Endothelial cell of umbilical vein (primary cell): ENCODE measurements at places on chromosomes 4 and X. TPM values are rescaled to one million over a fixed set of nuclear protein-coding genes. Genes with fewer than 3 reads are reported as not detected.

DNA sequence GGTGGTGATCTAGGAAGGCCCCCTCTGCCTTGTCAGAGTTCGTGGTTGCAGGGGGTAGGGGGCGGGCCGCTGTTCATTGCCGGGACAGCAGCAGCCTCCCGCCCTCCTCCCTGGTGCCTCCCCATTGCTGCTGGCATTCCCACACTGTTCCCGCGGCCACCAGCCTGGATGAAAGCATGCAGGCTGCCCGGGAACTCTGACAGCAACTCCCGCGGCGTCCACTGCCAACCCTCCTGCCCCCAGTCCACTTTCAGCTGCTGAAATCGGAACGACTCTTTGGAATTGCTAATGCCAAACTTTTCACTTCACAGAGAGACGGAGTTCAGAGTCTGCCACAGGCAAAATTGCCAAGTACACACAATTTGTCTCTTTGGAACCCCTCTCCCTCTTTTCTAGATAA, 121.9 kb downstream of the BEND2 start:
- H3K27me3 ChIP-seq, result no peaks in the 10 kb centered on the region
- H3K4me1 ChIP-seq, result no peaks in the 10 kb centered on the region
- no peaks in the 10 kb centered on the region for H3K36me3 ChIP-seq
- H3K4me3 ChIP-seq, result no peak overlapping the region

DNA sequence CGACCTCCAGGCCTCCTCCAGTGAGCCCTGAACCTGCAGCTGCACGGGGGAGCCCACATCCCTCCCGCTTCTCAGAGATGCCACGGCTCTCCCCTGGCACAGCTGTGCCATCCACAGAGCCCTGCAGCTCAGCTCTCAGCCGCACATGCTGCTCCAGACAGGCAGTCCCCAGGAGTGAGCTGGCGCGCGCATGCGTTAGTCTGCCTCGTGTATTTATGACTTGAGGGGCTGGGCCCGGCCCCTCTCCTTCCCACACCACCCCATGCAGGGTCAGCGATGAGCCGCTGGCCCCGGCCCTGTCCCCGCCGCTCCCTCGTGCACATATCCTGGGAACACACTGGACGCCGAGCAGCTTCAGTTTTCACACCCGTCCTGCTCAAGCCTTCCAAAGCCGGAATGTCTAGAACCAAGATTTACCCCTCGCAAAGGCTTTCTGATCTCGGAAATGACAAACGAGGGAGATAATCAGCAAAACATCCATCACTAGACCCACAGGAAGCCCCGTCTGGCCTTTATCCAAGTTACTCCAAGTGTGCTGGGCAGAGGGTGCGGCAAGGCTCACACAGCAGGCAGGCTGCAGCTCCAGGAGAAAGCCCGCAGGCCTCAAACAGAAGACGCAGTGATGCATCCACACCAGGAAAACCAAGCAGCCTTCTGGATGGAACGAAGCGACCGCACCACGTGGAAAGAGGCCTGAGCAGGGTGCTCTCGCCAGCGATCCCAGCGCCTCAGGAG, 24.3 kb downstream of the GAK start:
- peak; percentile 46 for DNase-seq
- H3K27ac ChIP-seq, result no peak overlapping the region
- H3K27me3 ChIP-seq, result no peaks in the 10 kb centered on the region
- peaks cover 8% of the 10 kb centered on the region for H3K4me1 ChIP-seq
- peaks cover 17% of the 10 kb centered on the region for H3K36me3 ChIP-seq

DNA sequence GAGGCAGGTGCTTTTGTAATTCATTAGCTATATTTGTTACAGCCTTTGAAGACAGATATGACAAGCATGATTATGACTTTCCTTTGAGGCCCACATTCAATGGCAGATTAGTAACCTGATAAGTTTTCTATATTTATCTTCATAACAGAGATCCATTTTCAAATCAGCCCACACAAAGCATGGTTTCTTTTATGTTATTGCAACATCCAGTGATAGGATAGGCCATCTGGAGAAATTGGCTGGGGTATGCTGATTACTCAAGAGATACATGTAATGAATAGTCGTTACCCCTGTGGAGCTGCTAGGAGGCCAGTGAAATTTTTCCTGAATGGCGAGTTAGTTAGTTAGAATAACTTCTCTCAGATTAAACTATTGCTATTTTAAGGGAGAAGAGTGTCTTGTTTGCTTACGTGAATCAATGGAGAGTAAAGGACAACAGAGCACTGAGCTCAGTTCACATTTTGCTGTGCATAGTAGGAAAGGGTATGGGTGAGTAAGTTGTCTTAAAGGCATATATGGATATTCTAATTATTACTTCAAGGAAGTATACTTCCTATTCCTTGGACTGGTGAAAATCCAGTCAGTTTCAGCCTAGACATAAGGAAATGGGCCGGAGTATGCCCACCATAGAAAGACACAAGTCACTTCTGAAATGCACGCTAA, 79.2 kb upstream of the DKK2 start:
- peaks cover 5% of the 10 kb centered on the region for H3K4me1 ChIP-seq
- no peaks in the 10 kb centered on the region for H3K36me3 ChIP-seq
- DNase-seq, result no peak
- H3K27ac ChIP-seq, result no peak overlapping the region
- H3K27me3 ChIP-seq, result no peaks in the 10 kb centered on the region

The MSANTD1 gene
- 0.14 and 0.18 TPM in 2 replicates for polyA plus RNA-seq

- peaks cover 13% of the 10 kb centered on the region for H3K4me1 ChIP-seq
- peak overlapping the region; percentile 95 for H3K4me3 ChIP-seq
- H3K27me3 ChIP-seq, result no peaks in the 10 kb centered on the region
Measured at GRCh38 chrX:34656467-34656841, 631 bp downstream of the TMEM47 start.

The ADRA2C gene
- 0.03 and 0.06 TPM in 2 replicates for polyA plus RNA-seq

The SLC10A7 gene
- 10.3 and 13.6 TPM in 2 replicates for polyA plus RNA-seq

- peak; percentile 20 for DNase-seq
- H3K4me3 ChIP-seq, result no peak overlapping the region
- H3K27me3 ChIP-seq, result no peaks in the 10 kb centered on the region
- H3K27ac ChIP-seq, result no peak overlapping the region
Measured at GRCh38 chrX:40177117-40177430, 79.3 kb upstream of the BCOR start.

DNA sequence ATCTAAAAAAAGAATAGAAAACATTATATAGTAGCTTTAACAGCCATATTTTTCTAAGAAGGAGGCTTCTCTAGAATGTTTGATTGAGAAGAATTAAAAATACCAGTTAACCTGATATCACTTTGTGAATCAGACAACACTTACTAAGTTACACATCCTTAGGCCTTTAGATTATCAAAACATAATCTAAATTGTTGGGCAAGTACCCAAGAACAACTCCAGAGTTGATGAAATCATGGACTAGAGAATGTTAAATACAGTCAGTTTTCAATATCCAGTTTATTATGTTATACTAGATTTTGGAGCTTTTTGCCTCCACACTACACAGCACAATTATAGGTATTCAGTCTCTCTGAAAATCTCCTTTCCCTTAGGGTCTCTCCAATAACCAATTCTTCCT, 39.6 kb downstream of the ARL13A start:
- no peak overlapping the region for H3K4me3 ChIP-seq
- H3K36me3 ChIP-seq, result no peaks in the 10 kb centered on the region
- no peaks in the 10 kb centered on the region for H3K27me3 ChIP-seq
- peak; percentile 5 for DNase-seq
- H3K4me1 ChIP-seq, result peaks cover 7% of the 10 kb centered on the region

The TRIML2 gene
- 0.14 and 0.15 TPM in 2 replicates for polyA plus RNA-seq

- H3K4me3 ChIP-seq, result peak overlapping the region; percentile 3
- peak; percentile 88 for DNase-seq
- peaks cover 28% of the 10 kb centered on the region for H3K4me1 ChIP-seq
- peak overlapping the region; percentile 35 for H3K27ac ChIP-seq
- H3K27me3 ChIP-seq, result no peaks in the 10 kb centered on the region
Measured at GRCh38 chr4:185738038-185738552, 73.9 kb downstream of the SORBS2 start.

The CETN2 gene
- polyA plus RNA-seq, result 15.1 and 15.4 TPM in 2 replicates

- H3K36me3 ChIP-seq, result no peaks in the 10 kb centered on the region
- no peak overlapping the region for H3K27ac ChIP-seq
- no peak overlapping the region for H3K4me3 ChIP-seq
- no peak for DNase-seq
- H3K27me3 ChIP-seq, result no peaks in the 10 kb centered on the region
Measured at GRCh38 chr4:22869235-22869634, 176.5 kb downstream of the GBA3 start.

The HTR2C gene
- polyA plus RNA-seq, result not detected in 2 replicates

- no peak overlapping the region for H3K27ac ChIP-seq
- no peak for DNase-seq
- no peaks in the 10 kb centered on the region for H3K36me3 ChIP-seq
- no peaks in the 10 kb centered on the region for H3K4me1 ChIP-seq
- H3K27me3 ChIP-seq, result no peaks in the 10 kb centered on the region
- no peak overlapping the region for H3K4me3 ChIP-seq
Measured at GRCh38 chr4:129014566-129015509, 78.5 kb downstream of the SCLT1 start.

GRCh38 chr4:148015058-148015457, 283.2 kb downstream of the ARHGAP10 start:
- DNase-seq, result peak; percentile 26
- no peaks in the 10 kb centered on the region for H3K36me3 ChIP-seq
- no peak overlapping the region for H3K27ac ChIP-seq
- H3K4me3 ChIP-seq, result no peak overlapping the region
- H3K4me1 ChIP-seq, result peaks cover 14% of the 10 kb centered on the region

DNA sequence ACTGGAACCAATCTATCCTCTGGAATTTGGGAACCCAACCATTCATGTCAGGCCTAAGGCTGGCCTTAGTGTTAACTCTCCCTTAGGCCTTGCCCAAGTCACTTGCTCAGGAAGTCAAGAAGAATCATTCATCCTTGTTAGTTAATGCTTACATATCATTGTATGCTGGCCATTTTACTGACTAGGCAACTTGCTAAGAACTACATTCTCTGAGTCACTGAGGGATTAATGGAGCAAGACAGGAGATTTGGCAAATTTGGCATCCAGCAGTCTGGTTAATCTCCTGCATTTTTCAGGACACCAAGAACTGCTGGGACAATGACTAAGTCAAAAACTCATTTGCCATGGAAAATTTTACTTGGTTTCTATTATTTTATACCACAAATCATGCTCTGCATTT, 115.8 kb upstream of the DDIT4L start:
- no peaks in the 10 kb centered on the region for H3K4me1 ChIP-seq
- H3K27me3 ChIP-seq, result no peaks in the 10 kb centered on the region
- no peak for DNase-seq
- no peaks in the 10 kb centered on the region for H3K36me3 ChIP-seq
- no peak overlapping the region for H3K4me3 ChIP-seq

- H3K27ac ChIP-seq, result no peak overlapping the region
- H3K4me3 ChIP-seq, result no peak overlapping the region
- H3K4me1 ChIP-seq, result peaks cover 13% of the 10 kb centered on the region
- no peak for DNase-seq
- no peaks in the 10 kb centered on the region for H3K27me3 ChIP-seq
Measured at GRCh38 chr4:129379429-129379828, 283.5 kb downstream of the C4orf33 start.

DNA sequence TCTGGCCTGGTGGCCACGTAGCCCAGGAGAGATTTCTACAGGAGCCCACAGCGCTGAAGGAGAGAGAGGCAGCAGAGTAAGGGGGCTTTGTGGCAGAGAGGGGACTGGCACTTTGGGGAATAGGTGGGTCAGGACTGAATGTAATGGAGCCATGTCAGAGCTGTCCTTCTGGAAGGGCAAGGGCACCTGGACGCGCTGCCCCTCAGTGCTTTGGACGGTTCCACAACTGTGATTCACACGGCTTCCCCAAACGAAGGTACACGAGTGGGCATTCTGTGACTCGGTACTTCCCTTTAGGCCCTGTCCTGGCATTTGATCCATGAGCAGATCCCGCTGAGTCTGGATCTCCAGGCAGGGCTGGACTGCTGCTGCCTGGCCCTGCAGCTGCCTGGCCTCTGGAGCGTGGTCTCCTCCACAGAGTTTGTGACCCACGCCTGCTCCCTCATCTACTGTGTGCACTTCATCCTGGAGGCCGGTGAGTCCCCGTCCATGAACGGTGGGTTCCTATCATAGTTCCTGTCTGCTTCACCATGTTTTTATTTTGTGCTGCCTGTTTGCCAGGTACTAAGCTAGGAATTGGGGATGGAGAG, 35.2 kb upstream of the MSANTD1 start:
- no peaks in the 10 kb centered on the region for H3K4me1 ChIP-seq
- no peak overlapping the region for H3K27ac ChIP-seq
- no peak for DNase-seq

GRCh38 chr4:60605646-60606354, 594.3 kb upstream of the ADGRL3 start:
- H3K27ac ChIP-seq, result no peak overlapping the region
- no peak for DNase-seq
- H3K4me3 ChIP-seq, result no peak overlapping the region
- no peaks in the 10 kb centered on the region for H3K36me3 ChIP-seq
- no peaks in the 10 kb centered on the region for H3K27me3 ChIP-seq
- H3K4me1 ChIP-seq, result no peaks in the 10 kb centered on the region

DNA sequence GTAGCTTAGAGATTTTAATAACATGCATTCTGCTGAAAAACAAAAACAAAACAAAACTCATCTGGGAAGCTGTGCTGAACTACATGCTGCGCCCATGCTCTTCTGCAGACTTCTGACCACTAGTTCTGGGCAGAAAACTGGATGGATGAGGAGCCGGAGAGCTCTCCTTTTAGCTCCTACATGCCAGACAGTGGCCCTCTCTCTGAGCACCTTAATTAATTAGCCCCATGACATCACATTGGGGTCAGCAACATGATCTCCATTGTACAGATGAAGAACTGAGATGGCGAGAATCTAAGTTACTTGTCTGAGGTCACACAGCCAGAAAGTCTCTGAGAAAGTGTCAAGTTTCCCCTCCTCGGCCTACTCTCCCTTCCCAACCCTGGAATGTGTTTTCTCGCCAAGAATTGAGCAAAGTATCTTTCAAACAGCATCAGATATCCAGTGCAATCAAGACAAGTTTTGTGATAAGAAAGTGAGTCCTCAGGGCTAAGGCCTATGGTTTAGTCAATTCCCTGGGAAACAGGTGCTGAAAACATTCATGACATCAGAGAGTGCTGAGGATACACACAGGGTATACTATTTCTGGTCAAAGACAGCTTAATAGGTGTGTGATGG, 21.6 kb downstream of the SCD5 start:
- DNase-seq, result no peak
- H3K27me3 ChIP-seq, result no peaks in the 10 kb centered on the region
- H3K36me3 ChIP-seq, result peaks cover 2% of the 10 kb centered on the region
- H3K4me3 ChIP-seq, result no peak overlapping the region
- no peak overlapping the region for H3K27ac ChIP-seq

DNA sequence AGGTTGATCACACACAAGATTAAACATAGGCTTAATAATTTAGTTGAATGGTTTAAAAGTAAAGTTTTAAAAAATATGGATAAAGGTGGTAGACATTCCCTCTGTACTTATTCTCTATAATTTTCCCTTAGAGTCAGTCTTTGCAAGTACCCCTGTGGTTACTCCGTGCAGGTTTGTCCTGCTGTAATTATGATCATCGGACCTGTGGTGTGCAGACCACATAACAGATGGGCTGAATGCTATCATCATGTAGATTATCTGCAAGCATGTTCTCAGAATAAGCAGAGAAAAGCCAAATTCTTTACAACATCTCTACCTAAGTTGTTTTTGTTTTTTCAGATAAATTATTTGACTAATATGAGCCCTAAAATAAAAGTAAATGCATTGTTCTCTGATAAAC, 146.8 kb downstream of the FSTL5 start:
- no peaks in the 10 kb centered on the region for H3K4me1 ChIP-seq
- no peaks in the 10 kb centered on the region for H3K27me3 ChIP-seq
- H3K27ac ChIP-seq, result no peak overlapping the region
